ENCODE measurements at places on chromosomes 12 and 14.

- DNase-seq: peak; percentile 34
- H3K27ac ChIP-seq: peak overlapping the region; percentile 24
Observed at GRCh38 chr12:107352347-107353081, 259.2 kb upstream of the CRY1 start.

- H3K27ac ChIP-seq: no peak overlapping the region
- no peak for DNase-seq
- H3K36me3 ChIP-seq: no peaks in the 10 kb centered on the region
- no peaks in the 10 kb centered on the region for H3K27me3 ChIP-seq
- H3K4me1 ChIP-seq: no peaks in the 10 kb centered on the region
- no peak overlapping the region for H3K4me3 ChIP-seq
Observed at GRCh38 chr14:102686196-102686801, 91.0 kb upstream of the TRAF3 start.

GRCh38 chr12:80553316-80553715 lies 109.3 kb downstream of the PTPRQ start:
- H3K4me3 ChIP-seq: no peak overlapping the region
- H3K4me1 ChIP-seq: no peaks in the 10 kb centered on the region
- H3K27ac ChIP-seq: no peak overlapping the region

- no peak overlapping the region for H3K4me3 ChIP-seq
- no peaks in the 10 kb centered on the region for H3K27me3 ChIP-seq
- H3K4me1 ChIP-seq: no peaks in the 10 kb centered on the region
- DNase-seq: no peak
Observed at GRCh38 chr12:56231184-56231582, 1.3 kb downstream of the SLC39A5 start.

DNA sequence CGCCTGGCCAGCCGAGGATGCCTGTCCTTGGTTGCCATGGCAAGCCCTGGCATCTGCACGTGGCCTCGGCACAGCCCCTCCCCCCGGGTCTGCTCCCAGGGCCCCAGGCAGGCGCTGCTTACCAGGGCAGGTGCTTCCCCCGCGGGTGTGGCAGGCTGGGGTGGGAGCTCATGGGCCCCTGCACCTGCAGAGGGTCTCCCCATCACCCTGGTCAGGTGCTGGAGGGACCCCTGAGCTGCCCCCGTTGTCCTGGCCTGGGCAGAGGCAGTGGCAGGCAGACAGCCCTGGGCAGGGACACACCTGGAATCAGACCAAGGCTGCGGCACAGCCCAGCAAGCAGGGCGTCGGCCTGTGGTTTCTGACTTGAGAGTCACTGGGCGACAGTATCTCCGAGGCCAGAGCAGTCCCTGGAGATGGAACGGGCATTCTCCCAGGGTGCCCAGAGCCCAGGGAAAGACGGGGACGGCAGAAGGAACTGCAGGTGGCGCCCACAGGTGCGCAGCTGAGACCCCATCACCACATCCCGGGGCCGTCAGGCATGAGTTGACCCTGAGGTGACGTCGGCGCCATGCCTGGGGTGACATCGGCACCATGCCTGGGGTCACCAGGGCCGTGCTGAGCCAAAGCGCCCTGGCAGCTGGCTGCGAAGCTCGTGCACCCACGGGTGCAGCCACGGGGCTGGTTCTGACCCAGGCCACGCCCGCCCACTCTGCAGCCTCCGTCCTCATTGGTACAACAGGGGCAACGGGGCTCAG lies 56.1 kb upstream of the FBRSL1 start:
- H3K4me1 ChIP-seq: peaks cover 30% of the 10 kb centered on the region
- H3K4me3 ChIP-seq: no peak overlapping the region
- DNase-seq: no peak
- H3K36me3 ChIP-seq: no peaks in the 10 kb centered on the region
- no peaks in the 10 kb centered on the region for H3K27me3 ChIP-seq

- H3K4me3 ChIP-seq: no peak overlapping the region
- H3K27me3 ChIP-seq: peaks cover 12% of the 10 kb centered on the region
- no peaks in the 10 kb centered on the region for H3K36me3 ChIP-seq
- no peaks in the 10 kb centered on the region for H3K4me1 ChIP-seq
Observed at GRCh38 chr14:61950340-61950739, 188.1 kb downstream of the SNAPC1 start.

DNA sequence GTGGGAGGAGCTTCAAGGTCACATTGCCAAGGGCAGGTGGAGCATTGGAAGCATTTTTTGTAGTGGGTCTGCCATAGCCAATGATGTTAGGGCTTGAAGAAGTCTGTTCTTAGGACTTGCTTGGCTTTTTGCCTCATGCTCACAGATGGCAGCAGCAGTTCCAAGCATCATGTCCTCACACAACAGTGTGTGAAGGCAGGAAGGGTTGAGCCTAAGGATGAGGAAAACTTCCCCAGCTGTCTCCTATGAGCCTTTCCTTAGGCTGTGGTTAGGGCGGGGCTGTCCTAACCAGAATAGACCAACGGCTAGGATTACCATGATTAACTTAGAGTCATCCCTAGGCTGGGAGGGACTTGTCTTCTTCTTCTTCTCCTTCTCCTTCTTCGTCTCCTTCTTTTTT lies 76.2 kb upstream of the KCNA1 start:
- peaks cover 36% of the 10 kb centered on the region for H3K4me1 ChIP-seq
- no peak overlapping the region for H3K27ac ChIP-seq
- no peak for DNase-seq
- H3K27me3 ChIP-seq: peaks cover 7% of the 10 kb centered on the region
- no peak overlapping the region for H3K4me3 ChIP-seq

DNA sequence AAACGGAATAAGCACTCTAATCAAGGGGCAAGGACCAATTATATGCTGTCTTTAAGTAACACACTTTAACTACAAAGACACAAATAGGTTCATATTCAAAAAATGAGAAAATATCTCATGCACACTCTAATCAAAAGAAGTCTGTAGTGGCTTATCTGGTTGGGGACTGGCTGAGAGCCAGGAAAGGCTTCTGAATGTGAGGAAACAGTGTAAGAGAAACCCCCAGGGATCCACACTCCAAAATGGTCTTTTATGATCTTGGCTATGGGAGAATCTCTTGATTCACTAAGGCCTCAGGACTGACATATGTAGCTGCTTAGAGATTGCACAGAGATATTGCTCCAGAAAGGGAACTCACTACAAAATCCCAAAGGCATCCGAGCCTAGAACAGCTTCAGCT lies 10.3 kb downstream of the CTSG start:
- H3K4me1 ChIP-seq: no peaks in the 10 kb centered on the region
- H3K27me3 ChIP-seq: no peaks in the 10 kb centered on the region
- H3K4me3 ChIP-seq: no peak overlapping the region

DNA sequence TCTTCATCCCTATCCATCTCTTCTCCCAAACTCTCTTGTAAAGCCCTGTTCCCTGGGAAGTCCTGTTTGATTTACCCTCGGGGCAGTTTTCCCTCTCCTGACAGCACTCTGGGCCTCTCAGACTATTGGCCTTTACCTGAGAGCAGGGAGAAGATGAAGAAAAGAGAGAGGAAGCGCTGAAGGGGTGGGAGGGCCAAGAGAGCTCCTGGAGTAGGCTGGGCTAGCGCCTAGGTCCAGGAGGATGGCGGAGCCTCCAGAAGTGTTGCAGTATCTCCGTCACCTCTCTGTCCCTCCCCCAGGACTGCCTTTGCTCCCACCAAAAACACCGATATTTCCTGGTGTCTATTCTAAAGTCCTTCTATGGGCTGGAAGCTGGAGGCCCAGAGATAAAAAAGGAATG lies 5.7 kb upstream of the IGFBP6 start:
- H3K4me1 ChIP-seq: peaks cover 13% of the 10 kb centered on the region
- no peak overlapping the region for H3K27ac ChIP-seq
- H3K4me3 ChIP-seq: no peak overlapping the region
- no peaks in the 10 kb centered on the region for H3K36me3 ChIP-seq

DNA sequence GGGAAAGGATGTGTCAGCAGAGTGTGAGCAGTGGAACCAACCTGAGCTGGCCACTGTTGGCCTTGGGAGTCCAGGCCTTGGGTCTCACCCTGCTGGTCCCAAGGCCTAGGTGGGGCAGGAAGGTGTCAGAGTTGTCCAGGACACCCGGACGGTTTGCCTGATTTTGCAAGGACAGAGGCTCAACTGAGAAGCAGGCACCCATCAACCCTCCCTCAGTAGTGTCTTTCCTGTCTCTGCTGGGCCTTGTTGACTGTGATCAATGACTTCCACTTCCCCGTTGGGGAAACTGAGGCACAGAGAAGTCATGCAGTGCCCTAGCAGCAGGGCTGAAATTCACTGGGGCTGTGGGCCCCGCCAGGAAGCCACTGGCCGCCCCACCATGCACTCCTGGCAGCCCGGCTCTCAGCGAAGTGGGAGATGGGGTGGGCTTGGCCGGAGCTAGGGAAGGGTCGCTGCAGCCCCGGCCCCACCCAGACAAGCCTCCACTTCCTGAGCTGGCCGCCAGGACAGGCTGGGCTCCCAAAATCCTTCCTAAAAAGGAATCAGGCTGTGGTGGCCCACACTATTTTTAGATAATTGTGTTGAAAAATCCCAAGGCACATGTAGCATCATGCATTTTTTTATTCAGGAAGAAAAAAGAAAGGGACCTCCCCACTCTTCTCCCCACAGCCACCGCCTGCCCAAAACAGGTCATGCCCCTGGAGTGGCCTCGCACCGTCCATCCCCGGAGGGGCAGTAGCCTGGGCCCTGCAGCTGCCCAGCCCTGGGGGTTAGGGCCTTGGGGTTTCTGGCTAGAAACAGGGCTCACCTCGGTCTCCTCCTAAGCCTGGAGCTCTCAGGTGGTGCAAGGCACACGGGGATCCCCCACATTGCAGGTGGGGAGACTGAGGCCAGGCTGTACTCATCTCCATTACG lies 127.4 kb downstream of the CALM1 start:
- H3K4me3 ChIP-seq: no peak overlapping the region
- no peaks in the 10 kb centered on the region for H3K4me1 ChIP-seq
- no peak for DNase-seq
- peaks cover 8% of the 10 kb centered on the region for H3K27me3 ChIP-seq
- peaks cover 8% of the 10 kb centered on the region for H3K36me3 ChIP-seq

GRCh38 chr12:90112666-90113065 lies 404.0 kb upstream of the ATP2B1 start:
- H3K36me3 ChIP-seq: no peaks in the 10 kb centered on the region
- no peak overlapping the region for H3K4me3 ChIP-seq
- H3K4me1 ChIP-seq: no peaks in the 10 kb centered on the region
- no peak for DNase-seq

DNA sequence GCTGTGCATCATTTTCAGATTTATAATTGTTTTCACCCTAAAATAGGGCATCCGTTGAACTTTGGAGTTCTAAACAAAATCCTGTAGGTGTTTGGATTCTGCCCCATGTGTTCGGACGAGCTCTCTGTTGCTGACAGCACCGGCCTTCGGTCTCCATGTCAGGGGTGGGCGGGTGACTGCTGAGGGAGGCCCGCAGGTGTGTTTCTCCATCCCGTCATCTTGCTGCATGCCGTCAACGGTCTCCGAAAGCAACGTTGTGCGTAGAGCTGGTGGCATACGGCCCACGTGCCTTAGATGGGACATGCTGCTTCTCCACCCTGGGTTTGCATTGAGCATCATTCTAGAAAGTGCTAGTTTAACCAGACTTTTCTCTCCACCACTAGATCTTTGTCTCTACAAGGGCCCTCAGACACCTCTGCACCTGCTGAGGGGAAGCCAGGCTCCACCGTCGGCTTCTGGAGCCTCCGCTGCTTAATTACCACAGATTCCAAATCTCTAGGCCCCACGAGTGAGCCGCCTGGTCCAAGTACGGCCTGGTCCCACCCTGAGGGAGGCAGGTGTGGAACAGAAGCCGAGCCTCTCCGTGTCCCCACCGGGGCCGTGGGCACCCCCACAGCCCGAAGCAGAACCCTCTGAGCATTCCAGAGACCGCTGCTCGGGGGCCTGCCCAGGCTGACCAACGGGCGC lies 15.7 kb upstream of the AMN start:
- H3K36me3 ChIP-seq: peaks cover 7% of the 10 kb centered on the region
- H3K4me1 ChIP-seq: peaks cover 8% of the 10 kb centered on the region
- H3K4me3 ChIP-seq: no peak overlapping the region

GRCh38 chr14:88818018-88818417 lies 6.4 kb upstream of the TTC8 start:
- H3K36me3 ChIP-seq: no peaks in the 10 kb centered on the region
- no peak overlapping the region for H3K27ac ChIP-seq
- no peak overlapping the region for H3K4me3 ChIP-seq

DNA sequence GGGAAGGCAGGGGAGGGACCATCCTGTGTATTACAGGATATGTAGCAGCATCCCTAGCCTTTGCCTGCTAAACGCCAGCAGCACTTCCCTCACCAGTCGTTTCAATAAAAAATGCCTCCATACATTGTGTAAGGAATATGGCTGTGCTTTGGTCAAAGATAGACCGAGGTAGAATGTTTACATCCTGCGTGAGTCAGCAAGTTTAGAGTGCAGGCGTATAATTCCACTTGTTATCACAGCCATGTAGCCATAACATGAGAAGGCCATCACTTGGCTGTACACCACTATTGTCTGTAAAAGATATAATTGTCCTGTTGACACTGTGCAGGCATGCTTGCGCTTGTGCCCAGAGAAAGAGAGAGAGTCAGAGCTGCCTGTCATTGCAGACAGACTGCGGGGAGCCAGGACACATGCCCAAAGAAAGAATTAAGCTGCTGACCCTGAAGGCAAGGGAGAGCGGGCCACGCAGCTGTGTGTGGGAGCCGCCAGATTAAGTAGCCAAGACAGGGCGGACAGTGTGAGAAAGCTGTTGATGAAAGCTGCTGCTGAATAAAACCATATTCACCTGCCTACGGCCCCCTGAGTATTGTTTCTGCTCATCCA lies 68.4 kb downstream of the CRACR2A start:
- H3K4me3 ChIP-seq: no peak overlapping the region
- H3K4me1 ChIP-seq: no peaks in the 10 kb centered on the region
- H3K27me3 ChIP-seq: no peaks in the 10 kb centered on the region
- peaks cover under 1% of the 10 kb centered on the region for H3K36me3 ChIP-seq

DNA sequence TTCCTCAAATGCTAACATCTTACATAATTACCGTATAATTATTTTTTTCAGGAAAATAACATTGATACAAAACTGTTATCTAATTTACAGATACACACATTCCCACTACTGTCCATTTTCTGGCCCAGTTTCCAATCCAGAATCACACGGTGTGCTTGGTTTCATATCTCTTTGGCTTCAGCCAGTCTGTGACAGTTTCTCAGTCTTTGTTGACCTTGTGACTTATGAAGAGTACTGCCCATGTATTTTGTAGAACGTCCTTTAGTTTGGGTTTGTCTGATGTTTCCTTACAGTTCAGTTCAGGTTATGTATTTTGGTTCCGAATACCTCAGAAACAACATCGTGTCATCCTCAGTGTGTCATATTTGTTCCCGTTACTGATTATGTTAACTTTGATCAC lies 16.2 kb downstream of the RXYLT1 start:
- DNase-seq: no peak
- H3K4me3 ChIP-seq: no peak overlapping the region
- H3K27me3 ChIP-seq: no peaks in the 10 kb centered on the region
